ENCODE measurements at places on chromosomes 2 and 18.
A peak's percentile ranks its signal among the peaks of the same experiment; 100 is the strongest.

DNA sequence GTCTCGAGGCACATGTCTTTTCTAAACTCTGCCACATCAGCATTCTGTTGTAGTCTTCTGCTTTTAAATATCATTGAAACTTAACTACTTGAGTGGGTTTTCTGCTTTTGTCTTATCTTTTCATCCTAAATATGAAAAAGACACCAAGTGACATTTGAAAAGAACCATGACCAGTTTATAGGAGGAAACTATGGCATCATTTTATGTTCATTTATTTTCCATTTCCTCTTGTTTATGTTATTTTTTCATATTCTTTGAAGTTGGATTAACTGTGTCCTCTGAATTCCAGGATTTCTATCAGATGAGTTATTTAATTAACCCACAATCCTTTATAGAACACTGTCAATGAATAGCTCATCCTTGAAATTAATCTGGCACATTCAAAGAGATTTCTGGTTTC lies 93.4 kb upstream of the ARHGAP28 start:
- DNase-seq = no peak

DNA sequence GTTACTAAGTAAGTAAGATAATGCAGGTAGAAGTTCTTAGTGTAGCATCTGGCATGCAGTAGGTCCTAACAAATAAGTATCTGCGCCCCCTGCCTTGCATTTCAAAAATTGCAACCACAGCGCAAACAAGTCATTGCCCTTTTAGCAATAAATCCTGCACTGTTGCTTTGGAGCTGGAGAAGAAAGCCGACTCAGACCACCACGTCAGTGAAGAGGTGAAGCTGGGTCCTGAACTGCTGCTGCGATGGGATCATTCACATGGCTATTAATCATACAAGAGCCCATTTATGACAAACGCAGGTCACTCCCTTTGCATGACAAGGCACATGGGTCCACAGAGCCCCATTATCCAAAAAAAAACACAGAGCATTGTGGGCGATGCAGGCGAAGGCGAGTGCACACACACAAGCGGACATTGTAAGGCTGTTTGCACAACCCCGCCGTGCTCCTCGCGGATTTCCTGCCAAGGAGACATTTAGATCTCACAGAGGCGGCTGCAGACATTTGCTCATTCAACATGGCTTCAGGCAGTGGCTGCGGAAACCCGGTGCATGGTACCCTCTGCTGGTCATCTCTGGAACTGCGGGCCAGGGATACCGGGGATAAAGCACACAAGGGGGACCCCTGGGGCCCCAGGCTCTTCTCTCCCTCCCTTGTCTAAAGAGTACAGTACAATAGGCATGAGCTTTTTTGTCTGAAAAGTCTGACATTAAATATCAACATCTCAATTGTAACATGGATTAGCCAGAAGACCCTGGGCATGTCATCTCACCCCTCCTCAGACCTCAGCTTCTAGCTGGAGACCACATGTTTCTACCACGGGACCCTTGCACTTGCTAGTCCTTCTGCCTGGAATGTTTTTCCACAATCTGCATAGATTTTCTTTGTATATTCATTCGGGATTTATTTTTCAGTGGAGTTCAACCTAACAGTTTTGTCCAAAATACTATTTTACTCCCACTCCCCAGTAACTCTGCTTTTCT lies 56.7 kb downstream of the CYRIA start:
- DNase-seq = peak; percentile 67

DNA sequence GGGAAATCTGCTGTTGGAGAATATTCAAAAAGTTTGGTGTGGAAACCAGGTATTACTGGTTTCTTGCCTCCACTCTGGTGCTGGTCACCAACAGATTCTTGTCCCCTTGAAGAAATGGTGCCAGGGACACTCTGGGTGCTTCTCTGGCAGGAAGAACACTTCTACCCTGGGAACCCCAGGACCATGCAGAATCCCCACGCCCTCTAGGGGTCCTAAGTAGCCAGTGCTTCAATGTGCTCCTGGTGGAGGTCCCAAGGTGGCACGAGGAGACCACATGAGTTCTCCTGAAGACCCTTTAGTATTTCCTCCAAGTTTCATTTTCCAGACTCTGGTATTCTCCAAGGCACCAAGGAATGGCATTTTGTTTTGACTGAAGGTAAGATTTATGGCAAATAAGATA lies 380.6 kb downstream of the TSN start:
- DNase-seq = no peak

DNA sequence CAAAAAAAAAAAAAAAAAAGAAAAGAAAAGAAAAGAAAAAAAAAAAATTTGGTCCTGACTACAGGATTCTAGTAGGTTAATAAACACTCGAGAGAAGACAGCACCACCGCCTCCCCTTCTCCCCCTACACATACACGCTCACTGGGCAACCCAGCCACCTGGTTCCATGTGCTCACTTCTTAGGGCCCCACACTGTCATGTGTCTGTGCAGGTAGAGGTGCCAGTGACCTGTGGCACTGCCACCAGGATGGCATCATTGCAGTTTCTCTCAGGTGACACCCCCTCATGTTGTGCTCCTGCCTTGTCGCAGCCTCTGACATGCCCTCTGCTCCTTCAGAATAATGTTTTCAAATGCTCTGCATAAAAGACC lies 39.7 kb upstream of the LYPD6B start:
- DNase-seq = no peak

GRCh38 chr2:98158305-98158704 lies 71.3 kb downstream of the VWA3B start:
- no peak for DNase-seq

Measured in stimulated activated CD8-positive, alpha-beta memory T cell treated with anti-CD3 and anti-CD28 coated beads, Interleukin-12 subunit alpha, Interleukin-12 subunit beta, amount 100 ng/mL, for 1 hour (primary cell).